ENCODE measurements at places on chromosomes 11 and 22.

- DNase-seq: no peak
These were observed 63.7 kb downstream of the SGSM3 start for GRCh38 chr22:40434106-40434505.

- no peak for DNase-seq
These were observed 96.1 kb downstream of the MAML2 start for GRCh38 chr11:96246718-96247552.

GRCh38 chr22:27636716-27637508 lies 164.6 kb downstream of the MN1 start:
- DNase-seq: no peak

- DNase-seq: no peak
These were observed 46.7 kb downstream of the PACS1 start for GRCh38 chr11:66116576-66117361.

DNA sequence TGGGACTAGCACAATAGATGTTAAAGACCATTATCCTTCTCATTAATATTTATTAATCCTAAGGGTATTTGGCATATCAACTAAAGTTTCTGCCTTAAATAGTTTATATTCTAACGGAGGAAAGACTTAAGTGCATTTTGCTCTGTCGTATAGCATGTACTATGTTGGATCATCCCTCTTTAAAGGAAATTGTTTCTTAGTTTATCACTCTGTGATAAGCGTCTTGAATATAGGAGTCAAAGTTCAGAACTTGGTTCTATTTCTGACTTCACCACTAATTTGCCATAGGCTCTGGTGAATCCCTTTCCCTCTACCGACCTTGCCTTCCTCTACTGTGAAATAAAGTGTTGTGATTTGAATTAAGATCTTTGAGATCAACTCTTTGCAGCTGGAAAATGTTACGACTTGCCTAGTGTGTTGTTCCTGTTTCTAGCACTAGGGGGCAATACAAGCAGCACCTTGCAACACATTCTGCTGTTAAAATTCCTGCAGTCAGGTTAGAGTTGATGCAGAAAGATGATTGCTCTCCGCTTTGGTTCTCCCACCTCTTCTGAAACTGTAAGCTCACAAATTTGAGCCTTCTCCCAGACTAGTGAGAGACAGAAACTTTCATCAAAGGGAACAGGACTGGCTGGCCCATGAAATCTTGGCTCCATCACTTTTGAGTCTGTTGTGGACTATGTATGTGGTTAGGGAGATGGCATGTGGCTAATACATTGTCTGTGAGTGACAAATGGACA lies 27.8 kb upstream of the ZNRF3 start:
- peak; percentile 48 for DNase-seq

- no peak for DNase-seq
These were observed 139.5 kb upstream of the TTC12 start for GRCh38 chr11:113174882-113175281.

GRCh38 chr22:38981992-38982927 lies at the start of gene APOBEC3B:
Gene APOBEC3B (plus strand): TSS chr22:38982347. CDS start chr22:38982454, 107 bp downstream.
- peak; percentile 69 for DNase-seq

DNA sequence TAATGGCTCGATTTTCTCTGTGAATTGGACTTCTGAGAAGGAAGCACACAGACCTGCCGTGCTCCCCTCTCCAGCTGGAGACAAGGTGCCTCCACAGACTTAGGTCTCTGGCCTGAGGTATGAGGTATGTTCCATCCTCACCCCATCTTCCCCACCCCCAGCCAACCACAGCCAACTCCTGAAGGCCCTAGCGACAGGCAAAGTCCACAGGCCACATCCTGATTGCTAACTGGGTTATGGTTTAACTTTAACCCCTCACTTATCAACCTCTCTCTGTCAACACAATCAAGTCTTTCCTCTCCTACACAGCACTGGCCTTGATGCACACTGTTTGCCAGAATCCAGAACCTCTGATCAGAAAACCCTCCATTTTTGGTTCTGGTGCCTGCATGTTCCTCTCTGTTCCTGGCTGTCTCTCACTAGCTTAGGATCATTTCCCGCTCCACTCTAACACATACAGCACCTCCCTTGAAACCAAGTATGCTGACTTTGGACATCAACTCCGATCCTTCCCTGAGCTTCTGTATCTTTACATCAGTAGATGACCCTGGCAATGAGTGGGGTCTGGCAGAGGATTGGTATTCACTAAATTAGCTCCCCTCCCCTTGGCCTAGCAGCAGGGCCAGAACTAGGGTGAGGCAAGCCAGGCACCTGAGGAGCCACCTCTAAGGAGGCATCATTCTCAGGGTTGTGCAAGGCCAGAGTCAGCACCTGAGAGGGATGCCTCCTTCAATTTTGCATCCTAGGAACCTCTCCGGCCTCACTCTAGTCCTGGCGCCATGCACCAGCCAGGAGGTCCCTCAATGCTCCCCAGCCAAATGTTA lies 22.0 kb downstream of the JAML start:
- peak; percentile 88 for DNase-seq

DNA sequence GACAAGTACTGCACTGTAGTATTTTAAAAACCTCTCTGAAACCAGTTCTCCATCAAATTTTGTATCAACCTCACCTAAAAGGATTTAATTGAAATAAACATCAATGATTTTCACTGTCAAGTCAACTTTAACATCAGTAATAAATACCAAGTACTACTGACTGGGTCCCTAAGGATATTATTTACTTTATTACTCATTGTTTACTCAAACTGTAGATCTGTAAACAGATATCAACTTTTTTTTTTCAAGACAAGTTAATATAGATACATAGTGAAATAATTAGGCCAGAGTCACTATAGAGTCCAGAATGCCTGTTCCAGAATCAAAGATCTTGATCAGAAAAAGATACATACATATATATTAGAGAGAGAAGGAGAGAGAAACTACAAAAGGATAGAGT lies 1.6 kb downstream of the RNF141 start:
- no peak for DNase-seq

DNA sequence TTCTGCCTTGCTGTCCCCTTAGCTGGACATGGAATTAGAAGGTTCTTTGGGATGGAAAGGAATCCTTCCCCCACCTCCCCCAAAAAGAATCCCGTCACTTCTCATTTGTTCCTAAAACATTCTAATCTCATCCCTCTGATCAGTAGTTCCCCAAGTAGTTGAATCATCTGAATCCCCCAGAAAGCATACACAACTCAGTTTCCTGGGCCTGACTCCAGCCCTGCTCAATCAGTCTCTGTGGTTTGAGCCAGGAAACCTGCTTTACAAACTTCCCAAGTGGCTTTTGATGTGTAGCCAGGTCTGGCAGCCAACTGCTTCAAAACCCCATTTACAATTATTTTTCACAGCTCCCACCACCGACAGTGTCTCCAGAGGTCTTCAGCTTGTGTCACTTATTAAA lies 20.2 kb downstream of the C22orf31 start:
- no peak for DNase-seq

- DNase-seq: no peak
These were observed 53.0 kb downstream of the DNAJC24 start for GRCh38 chr11:31422703-31423102.
